HFFc6 (cell line): ENCODE measurements at places on chromosomes 3 and 15. TPM values are rescaled to one million over a fixed set of nuclear protein-coding genes. Genes with fewer than 3 reads are reported as not detected.

The OXSR1 gene
- 47.8 to 54.3 TPM (median 48.0 TPM) in 3 replicates for total RNA-seq

The CLDN16 gene
- 0.07 to 0.40 TPM in 2 of 3 replicates, not detected in the other for total RNA-seq

The LHFPL4 gene
- not detected in 3 replicates for total RNA-seq

The TMEM207 gene
- not detected in 2 replicates for total RNA-seq

The LMCD1 gene
- 18.9 to 46.8 TPM (median 25.6 TPM) in 3 replicates for total RNA-seq

The CXCR6 gene
- not detected in 2 replicates for total RNA-seq

The CELSR3 gene
- 2.1 and 3.2 TPM in 2 replicates for total RNA-seq

The CCDC39 gene
- not detected in 3 replicates for total RNA-seq

The DCLK3 gene
- not detected in 3 replicates for total RNA-seq

The HDAC11 gene
- 9.1 to 12.0 TPM (median 9.2 TPM) in 3 replicates for total RNA-seq

The CCR3 gene
- not detected in 3 replicates for total RNA-seq

The PRR20G gene
- not detected in 2 replicates for total RNA-seq

The CMSS1 gene
- 31.2 to 40.8 TPM (median 36.7 TPM) in 3 replicates for total RNA-seq

DNA sequence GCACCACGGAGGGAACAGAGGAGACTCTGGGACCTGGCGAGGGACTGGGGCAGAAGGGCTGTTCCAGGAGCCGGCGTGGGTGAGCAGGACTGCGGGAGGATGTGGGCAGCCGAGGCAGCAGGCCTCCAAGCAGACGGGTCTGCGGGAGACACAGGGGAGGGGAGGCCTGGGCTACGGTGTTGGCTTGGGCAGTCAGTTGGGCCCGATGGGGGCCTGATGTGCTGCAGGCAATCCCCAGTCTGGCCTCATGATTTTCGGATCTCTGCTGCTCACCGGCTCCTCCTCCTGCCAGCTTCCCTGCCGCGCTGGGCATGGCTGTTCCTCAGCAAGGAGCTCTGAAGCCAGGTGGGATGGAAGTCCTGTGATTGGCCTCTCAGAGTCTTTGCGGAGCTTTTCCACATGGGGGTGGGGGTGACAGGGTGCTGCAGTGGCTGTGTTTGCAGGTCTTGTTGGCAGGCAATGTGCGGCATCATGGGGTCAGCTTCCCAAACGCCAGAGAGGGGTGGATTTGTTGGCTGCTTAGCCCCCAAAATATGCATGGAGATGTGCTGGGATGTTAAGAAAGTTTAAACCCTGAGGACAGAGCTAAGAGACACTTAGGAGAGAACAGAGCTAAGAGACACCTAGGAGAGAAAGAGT, 19.3 kb downstream of the MINAR1 start:
- H3K4me3 ChIP-seq, result no peak overlapping the region
- H3K27me3 ChIP-seq, result no peaks in the 10 kb centered on the region; the same call in none of the 2 replicates
- no peak overlapping the region for H3K27ac ChIP-seq

DNA sequence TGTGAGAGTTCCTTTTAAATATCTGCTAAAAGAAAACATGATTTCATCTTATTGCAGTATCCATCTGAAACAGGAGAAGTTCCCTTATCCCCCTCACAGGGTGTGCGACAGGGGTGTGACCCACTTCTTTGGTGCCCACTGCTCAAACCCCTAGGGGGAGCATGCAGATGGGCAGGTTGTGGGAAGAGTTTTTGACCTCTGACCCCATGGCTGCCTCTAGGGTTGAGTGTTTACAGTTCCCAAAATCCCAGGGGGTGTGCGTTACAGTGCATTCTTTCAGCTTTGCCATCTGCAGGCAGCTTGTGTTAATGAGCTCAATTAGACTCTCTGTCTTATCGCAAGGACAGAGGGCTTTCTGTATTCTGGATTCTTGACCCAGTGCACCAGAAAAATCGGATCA, 443.2 kb upstream of the FRG2C start:
- no peaks in the 10 kb centered on the region for H3K4me1 ChIP-seq
- no peaks in the 10 kb centered on the region for H3K36me3 ChIP-seq
- no peak overlapping the region for H3K27ac ChIP-seq

DNA sequence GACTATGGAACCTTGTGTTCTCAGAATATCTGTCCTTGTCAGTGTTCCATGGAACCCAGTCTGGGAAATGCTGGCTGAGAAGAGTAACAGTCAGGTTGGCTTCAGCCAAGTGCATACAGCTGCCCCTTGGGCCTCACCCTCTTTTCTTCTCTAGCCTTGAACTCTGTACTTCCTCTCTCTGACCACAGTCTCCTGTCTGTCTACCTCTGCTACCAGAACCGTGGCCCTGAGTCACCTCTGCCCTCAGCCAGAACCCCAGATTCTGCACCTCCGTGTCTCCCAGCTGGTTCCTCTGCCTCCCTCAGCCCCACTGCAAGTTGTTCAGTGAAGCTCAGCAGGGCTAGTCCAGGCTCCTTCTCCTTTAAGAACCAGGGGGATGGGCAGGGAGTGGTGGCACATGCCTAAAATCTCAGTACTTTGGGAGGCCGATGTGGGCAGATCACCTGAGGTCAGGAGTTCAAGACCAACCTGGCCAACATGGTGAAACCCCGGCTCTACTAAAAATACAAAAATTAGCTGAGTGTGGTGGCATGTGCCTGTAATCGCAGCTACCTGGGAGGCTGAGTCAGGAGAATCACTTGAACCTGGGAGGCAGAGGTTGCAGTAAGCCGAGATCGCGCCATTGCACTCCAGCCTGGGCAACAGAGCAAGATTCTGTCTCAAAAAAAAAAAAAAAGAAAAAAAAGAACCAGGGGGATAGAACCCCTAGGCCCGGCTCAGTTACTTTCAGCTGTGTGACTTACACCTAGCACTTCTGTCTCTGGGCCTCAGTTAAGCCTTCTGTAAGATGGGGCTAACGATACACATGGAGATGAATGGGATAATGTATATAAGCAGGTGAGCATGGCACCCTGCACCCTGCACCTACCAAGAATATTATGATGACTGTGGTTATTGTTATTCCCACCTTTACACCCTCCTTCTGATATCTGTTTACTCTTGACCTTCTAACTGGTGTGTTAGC, 24.3 kb upstream of the TATDN2 start:
- no peak for DNase-seq
- no peaks in the 10 kb centered on the region; the same call in 1 of the 2 replicates for H3K27me3 ChIP-seq
- H3K27ac ChIP-seq, result peak overlapping the region; percentile 63
- H3K36me3 ChIP-seq, result no peaks in the 10 kb centered on the region
- peaks cover 58% of the 10 kb centered on the region for H3K4me1 ChIP-seq
- no peak overlapping the region for H3K4me3 ChIP-seq

DNA sequence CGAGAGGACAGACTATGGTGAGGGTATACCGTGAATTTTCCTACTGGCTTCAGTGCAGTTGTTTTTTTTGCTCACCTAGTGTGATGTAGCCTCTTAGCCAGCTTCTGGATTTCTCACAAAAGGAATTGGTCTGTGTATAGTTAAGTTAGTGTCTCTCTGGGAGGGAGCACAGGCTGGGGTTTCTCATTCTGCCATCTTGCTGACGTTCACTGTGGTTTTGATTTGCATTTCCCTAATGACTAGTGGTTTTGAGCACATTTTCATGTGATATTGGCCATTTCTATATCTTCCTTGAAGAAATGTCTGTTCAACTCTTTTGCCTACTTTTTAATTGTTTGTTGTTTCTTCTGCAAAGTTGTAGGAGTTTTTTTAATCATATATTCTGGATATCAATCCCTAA, 2.2 kb upstream of the CD86 start:
- no peaks in the 10 kb centered on the region for H3K36me3 ChIP-seq
- no peak overlapping the region for H3K4me3 ChIP-seq
- H3K27me3 ChIP-seq, result peaks cover 2% of the 10 kb centered on the region; the same call in 1 of the 2 replicates
- DNase-seq, result no peak
- no peak overlapping the region for H3K27ac ChIP-seq
- no peaks in the 10 kb centered on the region for H3K4me1 ChIP-seq

GRCh38 chr15:94059013-94059587, 172.3 kb upstream of the MCTP2 start:
- no peak for DNase-seq
- no peak overlapping the region for H3K4me3 ChIP-seq
- peaks cover 43% of the 10 kb centered on the region for H3K4me1 ChIP-seq
- H3K36me3 ChIP-seq, result 0 out of 2 replicates have a peak, but pooled peaks cover 4% of the 10 kb centered on the region

DNA sequence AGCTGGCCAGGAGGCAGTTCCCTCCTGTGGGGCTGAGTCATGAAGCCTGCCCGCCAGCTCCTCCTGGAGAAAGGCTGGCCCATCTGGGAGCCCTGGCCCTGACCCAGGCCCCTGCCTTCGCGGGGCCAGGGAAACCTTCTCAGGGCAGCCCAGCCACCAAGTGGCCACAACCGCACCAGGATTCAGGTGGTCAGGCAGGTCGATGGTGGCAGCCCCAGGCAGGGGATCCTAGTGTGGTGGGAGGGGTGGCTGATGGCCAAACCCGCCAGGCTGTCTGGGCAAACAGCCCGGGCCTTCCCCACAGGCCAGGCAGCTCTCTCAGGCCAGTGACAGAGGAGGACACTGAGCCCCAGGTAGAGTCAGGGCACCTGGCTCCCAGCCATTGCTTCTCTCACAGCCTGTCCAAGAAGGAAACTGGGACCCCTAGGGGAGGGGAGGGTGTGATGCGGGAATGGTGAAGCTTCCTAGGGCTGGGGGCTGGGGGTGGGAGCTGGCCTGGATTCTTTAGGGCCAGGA, 1.2 kb downstream of the TWF2 start:
- peak overlapping the region; percentile 92 for H3K27ac ChIP-seq
- H3K36me3 ChIP-seq, result peaks cover 8% of the 10 kb centered on the region; the same call in 1 of the 2 replicates
- peak; percentile 89 for DNase-seq
- peaks cover 43% of the 10 kb centered on the region for H3K4me1 ChIP-seq
- peak overlapping the region; percentile 100 for H3K4me3 ChIP-seq
- H3K27me3 ChIP-seq, result peaks cover 1% of the 10 kb centered on the region

GRCh38 chr3:100213891-100214573, 46.8 kb upstream of the TBC1D23 start:
- H3K27me3 ChIP-seq, result no peaks in the 10 kb centered on the region; the same call in 1 of the 2 replicates
- H3K36me3 ChIP-seq, result peaks cover 6% of the 10 kb centered on the region
- H3K4me1 ChIP-seq, result peaks cover 35% of the 10 kb centered on the region
- no peak overlapping the region for H3K4me3 ChIP-seq

DNA sequence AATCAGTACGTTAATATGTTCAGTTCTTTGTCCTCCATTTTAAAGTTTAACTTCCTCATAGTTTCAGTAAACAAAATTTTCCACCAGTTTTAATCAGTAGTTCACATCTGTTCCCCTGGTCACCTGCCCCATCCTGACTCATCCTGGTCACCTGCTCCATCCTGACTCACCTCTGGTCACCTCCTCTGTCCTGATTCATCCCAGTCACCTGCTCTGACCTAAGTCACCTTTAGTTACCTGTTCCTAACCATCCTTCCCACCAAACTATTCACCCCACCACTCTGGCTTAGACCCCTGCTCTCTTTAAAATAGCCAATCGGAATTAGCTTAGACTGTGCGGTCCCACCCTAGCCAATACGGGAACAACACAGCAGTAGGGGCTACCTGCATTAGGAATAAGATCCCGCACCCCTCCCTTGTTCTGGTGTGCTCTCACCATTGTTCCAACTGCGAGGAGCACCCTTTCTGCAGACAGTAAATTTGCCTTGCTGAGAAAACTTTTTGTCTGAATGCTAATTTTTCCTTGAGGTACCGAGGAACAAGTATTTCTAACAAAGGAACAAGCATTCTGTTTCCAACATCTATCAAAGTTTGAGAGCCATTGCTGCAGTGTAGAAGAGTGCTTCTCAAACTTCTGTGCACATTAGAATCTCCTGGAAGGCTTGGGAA, 169.3 kb downstream of the ADAMTS17 start:
- H3K27me3 ChIP-seq, result no peaks in the 10 kb centered on the region; the same call in 1 of the 2 replicates
- H3K4me1 ChIP-seq, result no peaks in the 10 kb centered on the region
- H3K4me3 ChIP-seq, result no peak overlapping the region
- no peak for DNase-seq
- H3K36me3 ChIP-seq, result no peaks in the 10 kb centered on the region; the same call in 1 of the 2 replicates

GRCh38 chr15:65032801-65033537, 3.5 kb upstream of the MTFMT start:
- no peak overlapping the region for H3K4me3 ChIP-seq
- DNase-seq, result no peak
- no peak overlapping the region; the same call in 1 of the 2 replicates for H3K27ac ChIP-seq
- peaks cover 6% of the 10 kb centered on the region; the same call in 1 of the 2 replicates for H3K36me3 ChIP-seq
- peaks cover 24% of the 10 kb centered on the region for H3K4me1 ChIP-seq

GRCh38 chr3:54299169-54299935, 177.0 kb downstream of the CACNA2D3 start:
- no peak for DNase-seq
- no peak overlapping the region for H3K4me3 ChIP-seq
- no peak overlapping the region for H3K27ac ChIP-seq
- H3K36me3 ChIP-seq, result 0 out of 2 replicates have a peak, but pooled peaks cover 5% of the 10 kb centered on the region
- no peaks in the 10 kb centered on the region for H3K4me1 ChIP-seq

DNA sequence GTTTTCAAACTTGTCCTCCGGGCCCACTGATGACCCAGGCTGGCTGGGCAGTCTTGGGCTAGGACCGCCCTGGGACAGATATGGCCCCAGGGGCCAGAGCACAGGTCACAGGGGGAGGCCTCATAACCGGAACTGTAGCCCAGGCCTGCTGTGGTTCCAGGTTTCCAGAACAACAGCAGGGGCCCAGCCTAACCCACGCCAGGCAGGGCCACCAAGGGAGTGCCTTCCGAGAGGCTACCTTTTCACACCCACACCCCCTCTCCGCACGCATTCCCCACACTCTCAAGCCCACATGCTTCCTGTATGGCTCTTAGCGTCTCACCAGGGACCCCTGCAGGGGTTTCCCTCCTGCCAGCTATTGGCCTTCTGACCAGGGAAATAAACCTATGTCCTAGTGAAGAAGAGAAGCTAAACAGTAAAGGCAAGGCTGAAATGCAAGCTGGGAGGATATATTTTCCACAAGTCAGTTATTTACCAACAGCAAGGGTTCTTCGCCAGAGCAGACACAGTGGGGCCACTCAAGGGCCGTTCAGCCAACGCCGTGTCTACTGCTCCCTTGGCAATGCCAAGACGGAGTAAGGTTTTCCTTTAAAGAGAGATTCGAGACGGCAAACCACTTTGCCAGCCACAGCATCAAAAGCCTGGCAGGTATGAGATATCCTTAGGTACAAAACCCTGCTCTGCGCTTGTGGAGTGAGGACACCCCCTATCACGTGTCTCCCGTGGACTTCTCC, 135.1 kb downstream of the ATP10A start:
- H3K4me1 ChIP-seq, result no peaks in the 10 kb centered on the region
- H3K36me3 ChIP-seq, result peaks cover 31% of the 10 kb centered on the region
- H3K27me3 ChIP-seq, result peaks cover 2% of the 10 kb centered on the region; the same call in 1 of the 2 replicates
- no peak for DNase-seq
- H3K4me3 ChIP-seq, result no peak overlapping the region
- H3K27ac ChIP-seq, result no peak overlapping the region

DNA sequence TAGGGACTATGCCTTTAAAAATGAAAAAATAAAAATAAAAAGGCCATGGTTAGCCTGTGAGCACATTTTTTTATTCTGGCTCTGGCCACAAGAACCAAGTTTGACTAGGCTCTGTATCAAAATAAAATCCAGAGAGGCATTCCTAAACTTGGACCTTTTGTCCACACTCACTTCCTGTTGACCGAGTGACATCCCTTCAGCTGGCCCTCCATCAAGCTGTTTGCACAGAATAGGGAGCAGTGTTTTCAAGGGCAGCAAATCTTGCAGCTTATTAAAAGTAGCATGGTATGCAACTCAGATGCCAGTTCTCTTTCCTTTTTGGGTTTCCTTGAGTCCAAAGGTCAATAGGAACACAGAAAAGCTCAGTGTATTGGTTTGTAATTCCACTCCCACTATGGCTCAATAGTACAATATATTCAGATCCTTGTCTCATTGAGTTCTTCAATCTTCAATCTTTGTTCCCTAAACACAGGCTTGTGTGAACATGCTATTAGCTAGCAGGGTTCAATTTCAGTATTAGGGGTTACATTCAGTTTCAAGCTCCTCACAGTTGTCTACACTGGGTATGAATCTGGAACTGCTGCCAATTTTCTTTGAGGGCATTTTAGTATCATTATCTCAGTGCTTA, 244.5 kb downstream of the RBMS3 start:
- H3K36me3 ChIP-seq, result no peaks in the 10 kb centered on the region
- peaks cover 4% of the 10 kb centered on the region; the same call in 1 of the 2 replicates for H3K27me3 ChIP-seq
- peaks cover 39% of the 10 kb centered on the region for H3K4me1 ChIP-seq
- peak overlapping the region; percentile 32 for H3K27ac ChIP-seq
- no peak overlapping the region; the same call in 1 of the 2 replicates for H3K4me3 ChIP-seq
